Esophagus mucosa (tissue), 1 donor: ENCODE measurements at places on chromosomes 4 and X. TPM values are rescaled to one million over a fixed set of nuclear protein-coding genes. Genes with fewer than 3 reads are reported as not detected.

Gene ZFYVE28
- total RNA-seq = 5.3 TPM

GRCh38 chrX:71301195-71301924, at the start of gene ITGB1BP2:
Gene ITGB1BP2, plus strand, starts transcription at chrX:71301750. Its CDS starts 57 bp downstream, at chrX:71301807.
- no peak for ATAC-seq

DNA sequence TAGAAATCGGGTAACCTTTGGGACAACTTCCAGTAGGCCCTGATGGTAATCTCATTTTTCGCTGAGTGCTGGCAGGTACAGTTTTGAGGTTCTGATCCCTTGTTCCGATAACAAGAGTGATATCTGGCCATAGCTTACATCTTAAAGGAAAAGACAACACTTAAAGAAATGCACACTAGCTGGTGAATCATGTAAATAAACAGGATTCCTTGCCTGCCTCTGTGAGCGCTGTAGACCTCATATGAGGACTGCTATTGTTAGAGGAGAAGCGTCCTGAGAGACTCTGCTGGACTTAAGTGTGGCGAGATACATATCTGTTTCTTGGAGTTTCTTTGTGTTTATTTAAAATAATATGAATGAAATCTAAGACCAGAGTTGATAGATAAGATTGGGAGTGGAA, 149.3 kb upstream of the SLC4A4 start:
- no peak for ATAC-seq

DNA sequence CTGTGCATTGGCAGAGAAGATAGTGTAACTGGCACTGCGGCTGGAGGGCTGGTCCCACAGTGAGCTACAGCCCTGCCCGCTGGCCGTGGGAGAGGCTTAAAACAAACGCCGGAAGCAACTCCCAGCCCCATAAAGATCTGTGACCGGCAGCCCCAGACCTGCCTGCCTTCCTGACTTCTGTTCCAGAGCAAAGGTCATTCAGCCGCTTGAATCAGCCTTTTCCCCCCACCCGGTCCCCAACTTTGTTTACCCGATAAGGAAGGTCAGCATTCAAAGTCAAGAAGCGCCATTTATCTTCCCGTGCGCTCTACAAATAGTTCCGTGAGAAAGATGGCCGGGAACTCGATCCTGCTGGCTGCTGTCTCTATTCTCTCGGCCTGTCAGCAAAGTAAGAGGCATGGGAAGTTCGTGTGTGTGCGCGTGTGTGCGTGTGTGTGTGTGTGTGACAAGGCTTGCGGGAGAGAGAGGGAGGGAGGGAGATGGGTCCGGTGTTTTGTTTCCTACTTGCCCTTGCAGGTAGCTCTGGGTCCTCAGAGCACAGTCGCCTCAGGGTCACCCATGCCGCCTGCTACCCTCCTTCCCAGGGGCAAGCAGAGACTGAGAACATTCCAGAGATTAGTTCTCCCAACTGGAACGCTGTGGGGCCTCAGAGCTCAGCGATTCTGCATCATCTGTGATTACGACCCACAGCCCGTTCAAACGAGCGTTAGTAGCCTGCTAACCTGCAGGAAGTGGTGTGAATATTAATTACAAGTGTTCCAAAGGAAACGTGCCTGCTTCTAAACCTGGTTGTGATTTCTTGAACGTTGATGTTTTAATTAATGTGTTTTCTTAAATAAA, at the start of gene MGST2:
Gene MGST2, plus strand, starts transcription at position 130 of the 840 bp plus-strand sequence. Its CDS starts 201 bp downstream, at position 331.
- ATAC-seq = peak; percentile 88

DNA sequence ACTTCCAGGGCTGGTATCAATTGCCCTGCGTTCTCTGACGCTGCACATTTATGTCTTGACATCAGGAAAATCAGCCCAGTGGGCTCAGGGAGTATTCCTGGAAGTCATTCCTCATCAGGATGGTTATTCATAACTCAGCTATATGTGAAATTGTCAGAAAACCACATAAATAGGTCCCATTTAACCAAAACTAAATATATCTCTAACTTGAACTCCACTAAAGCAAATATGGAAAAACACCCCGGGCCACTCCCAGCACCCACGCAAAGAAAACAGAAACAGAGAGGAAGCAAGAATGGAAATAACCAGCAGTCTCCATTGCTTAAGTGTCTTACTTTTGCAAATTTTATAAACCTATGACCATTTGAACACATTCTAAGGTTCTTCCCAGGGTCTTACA, 112.0 kb downstream of the IRF2 start:
- no peak for ATAC-seq

GRCh38 chr4:77599378-77599777, 6.2 kb upstream of the CXCL13 start:
- ATAC-seq = peak; percentile 47

GRCh38 chr4:87863486-87863885, 30.7 kb downstream of the MEPE start:
- ATAC-seq = no peak
